ENCODE measurements at places on chromosomes 16 and 17. TPM values are rescaled to one million over a fixed set of nuclear protein-coding genes. Genes with fewer than 3 reads are reported as not detected.

The SHISA9 gene
- 0.89 TPM for total RNA-seq

The UBE2O gene
- 26.0 TPM for total RNA-seq

The FA2H gene
- total RNA-seq = 82.2 TPM

The RCVRN gene
- 0.20 TPM for total RNA-seq

The HSPB9 gene
- 0.29 TPM for total RNA-seq

The ABCC11 gene
- 0.81 TPM for total RNA-seq

The TNFSF13 gene
- total RNA-seq = 120 TPM

The PRR35 gene
- total RNA-seq = not detected

The RASD1 gene
- 4.6 TPM for total RNA-seq

The TBC1D28 gene
- not detected for total RNA-seq

GRCh38 chr17:4551141-4551540 lies 4.0 kb downstream of the MYBBP1A start:
- DNase-seq = no peak

GRCh38 chr16:48272837-48273421 lies 25.6 kb upstream of the ABCC11 start:
- DNase-seq = peak; percentile 30

- DNase-seq = no peak
Observed at GRCh38 chr16:24652209-24652712, 77.2 kb upstream of the TNRC6A start.

- DNase-seq = peak; percentile 36
Observed at GRCh38 chr17:49260011-49260816, 29.6 kb upstream of the PHOSPHO1 start.

DNA sequence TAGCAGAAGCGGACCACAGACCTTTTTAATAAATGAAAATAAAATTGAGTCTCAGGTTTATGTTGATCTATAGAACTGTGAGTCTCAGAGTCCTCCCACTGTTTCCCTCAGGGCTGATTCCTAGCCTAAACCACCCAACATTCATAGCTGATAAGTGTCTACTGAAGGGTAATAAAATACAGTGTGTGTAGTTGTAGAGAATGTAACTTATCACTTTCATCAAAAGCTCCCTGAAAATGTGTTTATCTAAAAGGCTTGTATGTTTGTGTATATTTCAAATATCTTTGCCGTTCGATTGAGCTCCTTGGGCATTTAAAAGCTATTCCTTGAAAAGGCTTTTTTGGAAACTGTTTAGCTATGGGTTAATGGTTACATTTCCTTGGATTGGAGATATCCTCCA lies 740.3 kb upstream of the SOX9 start:
- DNase-seq = no peak

- no peak for DNase-seq
Observed at GRCh38 chr16:1647856-1648255, 30.2 kb upstream of the JPT2 start.

GRCh38 chr16:85234310-85235204 lies 122.3 kb upstream of the CIBAR2 start:
- DNase-seq = peak; percentile 41

DNA sequence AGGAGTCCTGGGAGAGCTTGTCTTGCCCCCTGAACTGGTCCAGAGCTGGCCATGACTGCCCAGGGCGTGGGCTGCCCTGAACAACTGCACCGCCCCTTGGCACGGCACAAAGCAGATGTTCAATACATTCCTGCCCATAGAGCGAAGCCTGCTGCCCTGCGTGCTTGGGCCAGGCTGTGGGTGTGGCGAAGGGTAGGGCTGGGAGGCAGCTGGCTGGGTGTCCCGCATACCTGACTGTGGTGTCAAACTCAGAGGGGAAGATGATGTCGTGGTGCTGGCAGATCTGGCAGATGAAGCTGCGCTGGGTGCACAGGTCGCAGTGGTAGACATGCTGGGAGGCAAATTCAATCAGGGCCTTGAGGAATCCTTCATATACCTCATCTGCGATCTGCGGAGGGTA lies 124.2 kb upstream of the SMURF2 start:
- peak; percentile 78 for DNase-seq

DNA sequence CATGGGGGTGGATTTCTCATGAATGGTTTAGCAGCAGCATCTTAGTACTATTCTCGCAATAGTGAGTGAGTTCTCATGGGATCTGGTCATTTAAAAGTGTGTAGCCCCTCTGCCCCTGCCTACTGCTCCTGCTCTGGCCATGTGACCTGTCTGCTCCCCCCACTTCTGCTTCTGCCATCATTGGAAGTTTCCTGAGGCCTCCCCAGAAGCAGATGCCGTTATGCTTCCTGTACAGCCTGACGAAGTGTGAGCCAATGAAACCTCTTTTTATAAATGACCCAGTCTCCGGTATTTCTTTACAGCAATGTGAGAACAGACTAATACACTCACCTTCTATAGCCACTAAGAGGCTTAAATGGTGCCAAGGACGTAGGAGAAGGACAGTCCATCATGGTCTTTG lies 51.5 kb downstream of the NOL11 start:
- no peak for DNase-seq

DNA sequence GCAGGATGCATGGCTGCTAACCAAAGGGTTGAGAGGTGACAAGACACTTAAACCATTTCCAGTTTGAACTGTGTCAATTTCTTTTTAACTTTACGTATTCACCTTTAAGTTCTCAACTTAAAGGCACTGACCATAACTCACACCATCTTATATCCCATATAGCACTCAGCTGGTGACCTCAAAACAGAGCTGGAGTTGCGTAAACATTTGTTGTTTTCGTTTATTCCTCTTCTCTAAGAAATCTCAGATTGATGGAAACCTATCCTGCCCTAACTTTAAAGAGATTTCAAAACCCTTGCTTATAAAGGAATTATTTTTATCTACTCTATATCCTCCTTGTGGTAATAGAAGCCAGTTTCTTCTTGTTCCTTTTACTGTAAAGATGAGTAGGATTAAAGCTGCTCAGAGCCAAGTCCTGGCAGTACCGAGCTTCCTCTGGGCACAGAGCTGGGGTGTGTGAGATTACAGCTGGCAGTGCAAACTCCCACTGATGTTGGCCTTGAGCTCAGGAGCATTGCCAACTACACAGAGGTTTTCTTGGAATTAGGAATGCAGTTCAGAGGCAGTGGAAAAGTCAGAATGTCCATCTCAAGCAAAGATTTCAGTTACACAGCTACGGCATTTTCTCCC lies 1.3 kb downstream of the KCTD2 start:
- DNase-seq = no peak

GRCh38 chr16:795580-796229 lies 4.8 kb downstream of the GNG13 start:
- DNase-seq = no peak

GRCh38 chr17:62866471-62866870 lies 58.4 kb upstream of the MARCHF10 start:
- DNase-seq = no peak

DNA sequence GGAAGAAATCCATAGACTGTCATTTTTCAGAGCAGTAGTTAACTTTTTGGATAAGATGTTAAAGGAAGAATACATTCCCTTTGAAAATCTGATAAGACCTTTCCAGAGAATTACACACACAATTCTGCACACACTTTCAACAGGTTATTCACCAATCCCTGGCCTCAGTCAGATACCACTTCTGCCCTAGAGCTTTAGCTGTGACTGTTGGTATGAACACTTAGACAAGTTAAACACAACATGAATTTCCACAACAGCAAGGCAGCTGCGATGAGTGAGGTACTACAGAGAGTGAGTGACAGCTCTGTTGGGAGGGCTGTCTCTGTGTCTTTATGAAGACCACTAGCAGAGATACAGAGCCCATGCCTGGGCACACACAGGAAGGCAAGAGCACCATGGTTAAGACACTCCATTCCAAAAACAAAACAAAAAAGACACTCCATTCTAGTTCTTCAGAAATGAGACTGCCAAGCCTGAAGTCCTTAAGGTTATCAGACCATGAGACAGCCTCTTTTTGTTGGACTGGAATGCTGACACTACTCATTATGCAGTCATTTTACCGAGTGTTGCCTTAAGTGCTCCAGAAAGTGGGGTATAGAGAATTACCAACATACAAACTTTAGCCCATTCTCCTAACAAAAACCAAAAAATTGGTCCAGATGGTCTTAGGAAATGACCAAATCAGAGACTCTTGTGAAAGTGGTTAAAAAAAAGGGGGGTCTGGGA lies 42.4 kb downstream of the TOM1L2 start:
- DNase-seq = no peak

DNA sequence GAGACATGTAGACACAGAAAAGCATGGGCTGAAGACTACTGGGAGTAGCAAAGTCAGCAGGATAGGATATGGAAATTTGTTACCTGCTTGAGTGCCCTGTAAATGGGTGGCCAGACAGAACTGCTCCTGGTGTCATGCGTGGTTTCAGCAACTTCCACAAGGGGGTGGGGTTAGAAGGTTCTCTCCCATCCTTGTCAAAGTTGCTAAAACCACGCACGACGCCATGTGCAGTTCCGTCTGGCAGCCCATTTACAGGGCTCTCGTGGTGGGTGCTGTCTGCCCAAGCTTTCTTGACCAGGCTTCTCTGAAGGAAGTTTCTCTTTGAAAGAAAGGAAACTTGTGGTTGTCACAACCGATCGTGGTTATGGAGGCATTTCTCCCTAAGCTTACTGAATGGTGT lies 6.9 kb upstream of the DBNDD1 start:
- no peak for DNase-seq

- DNase-seq = no peak
Observed at GRCh38 chr16:27315333-27316037, 1.7 kb downstream of the IL4R start.

All from mucosa of gallbladder (tissue), 1 donor.